ENCODE measurements at places on chromosomes 7 and 10.

DNA sequence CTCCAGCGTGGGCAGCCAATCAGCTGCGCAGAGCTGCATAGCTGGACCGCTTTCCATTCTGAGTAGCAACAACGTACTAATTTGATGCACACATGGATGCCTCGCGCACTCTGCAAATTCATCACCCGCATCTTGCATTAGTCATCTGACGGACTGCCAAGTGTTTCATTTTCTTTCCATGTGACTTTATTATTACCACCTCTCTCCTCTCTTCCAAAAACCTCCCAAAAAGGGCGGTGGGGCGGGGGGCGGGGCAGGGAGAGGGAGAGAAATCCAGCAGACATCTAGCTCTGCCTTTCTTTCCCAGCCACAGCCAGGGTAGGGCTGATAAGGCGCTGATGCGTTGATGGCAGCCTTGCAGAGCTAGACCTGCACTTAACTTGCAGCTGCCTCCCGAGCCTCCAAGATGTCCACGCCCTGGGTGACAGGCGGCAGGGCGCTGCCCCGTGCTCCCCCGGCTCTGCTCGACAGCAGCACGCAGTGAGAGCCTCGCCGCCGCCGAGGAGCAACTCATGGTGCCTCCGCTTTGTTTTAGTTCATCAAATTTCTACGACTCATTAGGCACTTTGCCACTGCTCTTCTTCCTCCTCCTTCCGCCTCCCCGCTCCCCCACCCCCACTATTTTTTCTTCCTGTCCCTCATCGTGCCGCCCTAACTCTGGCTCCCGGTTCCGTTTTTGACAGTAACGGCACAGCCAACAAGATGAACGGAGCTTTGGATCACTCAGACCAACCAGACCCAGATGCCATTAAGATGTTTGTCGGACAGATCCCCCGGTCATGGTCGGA is 147.3 kb downstream of the CELF2 start:
- DNase-seq, result peak; percentile 77

DNA sequence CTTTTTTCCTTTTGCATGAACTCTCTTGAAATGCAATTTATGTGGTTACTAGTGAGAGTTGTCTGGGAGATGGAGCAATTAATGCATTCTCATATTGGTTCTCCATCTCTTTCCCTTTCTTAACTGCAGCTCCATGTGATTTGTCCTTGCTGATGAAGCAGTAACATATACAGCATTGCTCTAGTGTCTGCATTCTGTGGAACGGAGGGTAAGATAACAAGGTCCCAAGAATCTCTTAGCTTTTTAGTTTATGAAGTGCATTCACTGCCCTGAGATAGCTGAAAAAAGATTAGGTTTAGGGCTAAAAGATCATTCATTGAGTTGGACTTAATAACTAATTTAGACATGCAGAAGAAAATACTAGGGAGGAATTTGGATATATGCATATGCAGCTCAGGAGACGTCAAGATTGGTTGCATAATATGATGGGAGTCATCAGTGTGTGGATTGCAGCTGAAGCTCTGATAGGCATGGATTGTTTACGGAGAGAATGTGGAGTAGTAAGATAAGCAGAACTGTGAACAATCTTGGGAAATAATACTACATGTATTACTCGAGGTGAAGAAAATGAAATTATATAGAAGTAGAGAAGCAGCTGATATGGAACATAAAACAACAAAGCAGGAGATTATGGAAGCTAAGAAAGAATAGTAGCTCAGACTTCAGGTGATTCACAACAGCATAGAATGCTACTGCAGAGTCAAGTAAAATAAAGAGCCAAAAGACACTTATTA is 404.7 kb downstream of the ARL4A start:
- no peak for DNase-seq

DNA sequence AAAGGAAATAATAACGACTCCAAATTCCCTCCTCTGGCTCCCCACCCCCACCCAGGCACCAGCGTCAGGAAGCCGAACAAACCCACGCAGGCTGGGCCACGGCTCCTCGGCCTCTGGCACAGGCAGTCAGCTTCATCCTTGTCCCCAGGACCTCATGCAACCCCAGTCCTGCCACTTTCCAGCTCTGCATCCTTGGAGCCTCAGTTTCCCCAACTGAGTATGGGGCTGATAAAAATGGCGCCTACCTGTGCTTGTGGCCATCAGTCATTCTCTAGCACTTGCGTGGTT is 137.1 kb downstream of the RGS10 start:
- no peak for DNase-seq

- DNase-seq, result no peak
Measured at GRCh38 chr7:12607134-12607533, 36.6 kb downstream of the SCIN start.

DNA sequence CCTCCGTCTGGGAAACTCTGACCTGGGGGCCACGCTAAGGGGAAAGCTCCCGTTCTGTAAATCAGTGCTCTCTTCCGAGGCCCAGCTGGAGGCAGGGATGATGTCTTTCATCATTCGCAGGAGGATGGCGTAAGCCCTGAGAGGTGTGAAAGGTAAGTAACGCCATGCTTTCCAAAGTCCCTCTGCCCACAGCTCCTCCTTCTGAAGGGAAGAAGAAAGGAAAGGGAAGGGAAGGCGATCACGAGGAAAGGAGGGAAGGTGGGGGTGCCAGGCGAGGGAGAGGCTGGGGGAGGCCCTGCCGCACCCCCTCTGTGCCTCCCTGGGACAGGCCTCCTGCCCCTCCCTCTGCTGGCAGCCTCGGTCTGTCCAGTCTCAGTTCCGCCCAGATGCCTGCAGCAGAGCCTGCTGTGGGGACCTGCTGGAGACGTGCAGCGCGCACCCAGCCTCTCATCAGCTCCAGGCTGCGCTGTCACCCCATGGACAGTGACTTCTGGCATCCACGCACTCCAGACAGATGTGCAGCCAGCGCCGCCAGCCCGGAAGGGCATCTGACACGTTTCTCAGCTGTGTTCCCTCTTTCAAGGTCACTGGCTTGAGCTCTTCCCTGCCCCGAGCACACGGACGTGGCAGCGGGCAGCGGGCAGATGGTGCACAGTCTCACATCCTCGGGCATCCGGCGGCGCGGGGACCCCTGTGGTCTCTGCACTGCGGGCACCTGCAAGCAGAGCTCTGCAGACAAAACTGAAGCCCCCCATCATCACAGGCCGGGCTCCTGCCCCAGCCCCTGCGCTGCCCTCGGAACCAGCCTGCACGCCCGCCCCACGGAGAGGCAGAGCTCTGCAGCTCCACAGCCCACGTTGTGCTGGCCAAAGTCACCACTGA is 60.6 kb downstream of the INSIG1 start:
- no peak for DNase-seq

GRCh38 chr10:123518765-123519164 is 147.4 kb upstream of the GPR26 start:
- no peak for DNase-seq

DNA sequence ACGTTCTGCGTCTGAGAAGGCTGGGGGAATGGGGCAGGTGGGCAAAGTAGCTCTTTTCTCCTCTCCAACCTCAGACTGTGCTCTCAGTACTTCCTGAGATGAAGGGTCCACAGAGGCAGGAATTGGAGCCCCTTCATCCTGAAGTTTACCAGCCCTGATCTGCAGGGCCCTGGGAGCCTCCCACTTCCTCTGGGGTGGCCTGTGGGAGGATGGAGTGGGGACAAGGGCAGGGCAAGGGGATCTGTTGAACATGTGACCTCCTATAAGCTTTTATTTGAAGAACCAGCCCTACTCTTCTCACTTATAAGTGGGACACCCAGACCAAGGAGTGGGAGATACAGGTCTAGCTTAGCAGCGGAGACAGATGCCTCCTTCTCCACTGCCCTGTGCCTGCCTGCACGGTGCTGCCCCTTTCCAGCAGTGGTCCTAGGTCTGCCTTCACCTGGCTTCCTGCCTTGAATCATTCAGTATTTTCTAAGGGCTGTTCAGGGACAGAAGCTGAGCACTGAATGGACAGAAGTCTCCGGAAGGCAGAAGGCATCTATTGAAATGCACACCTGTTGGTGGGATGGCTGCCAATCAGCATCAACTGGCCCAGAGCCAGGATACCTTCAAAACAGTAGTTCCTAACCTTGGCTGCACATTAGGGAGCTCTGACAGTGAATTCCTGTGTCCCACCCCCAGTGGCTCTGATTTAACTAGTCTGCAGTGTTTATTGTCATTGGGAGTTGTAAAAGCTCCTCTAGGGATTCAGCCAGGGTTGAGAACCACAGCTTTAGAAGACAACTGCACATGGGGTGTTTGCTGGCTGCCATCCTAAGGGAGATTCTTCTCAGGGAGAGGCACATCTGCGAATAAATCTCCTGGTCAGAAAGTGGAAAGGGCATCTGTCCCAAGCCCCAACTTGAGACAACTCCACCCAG is 2.7 kb upstream of the ARHGAP22 start:
- DNase-seq, result no peak

- DNase-seq, result peak; percentile 79
Measured at GRCh38 chr7:50449881-50450589, at the start of gene FIGNL1. TSS of gene FIGNL1 (minus strand) at chr7:50450350. CDS start at chr7:50447287, 3,063 bp downstream.

GRCh38 chr7:75579899-75580298 is 87.8 kb downstream of the SPDYE5 start:
- DNase-seq, result no peak

DNA sequence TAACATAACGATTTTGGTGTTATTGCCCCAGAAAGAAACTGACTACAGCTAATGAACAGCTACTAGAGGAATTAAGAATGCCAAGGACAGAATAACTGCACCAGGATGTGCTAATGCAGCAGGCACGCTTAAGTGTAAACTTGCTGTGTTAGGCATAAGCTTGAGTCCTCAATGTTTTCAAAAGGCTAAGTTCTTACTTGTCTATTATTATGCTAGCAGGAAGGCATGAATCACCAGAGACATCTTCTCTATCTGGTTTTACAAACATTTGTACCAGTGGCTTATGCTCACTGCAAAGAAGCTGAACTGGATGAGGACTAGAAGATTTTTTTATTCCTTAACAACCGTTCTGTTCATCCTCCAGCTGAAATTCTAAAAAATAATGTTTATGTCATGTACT is 1035.3 kb downstream of the NRG3 start:
- DNase-seq, result no peak

DNA sequence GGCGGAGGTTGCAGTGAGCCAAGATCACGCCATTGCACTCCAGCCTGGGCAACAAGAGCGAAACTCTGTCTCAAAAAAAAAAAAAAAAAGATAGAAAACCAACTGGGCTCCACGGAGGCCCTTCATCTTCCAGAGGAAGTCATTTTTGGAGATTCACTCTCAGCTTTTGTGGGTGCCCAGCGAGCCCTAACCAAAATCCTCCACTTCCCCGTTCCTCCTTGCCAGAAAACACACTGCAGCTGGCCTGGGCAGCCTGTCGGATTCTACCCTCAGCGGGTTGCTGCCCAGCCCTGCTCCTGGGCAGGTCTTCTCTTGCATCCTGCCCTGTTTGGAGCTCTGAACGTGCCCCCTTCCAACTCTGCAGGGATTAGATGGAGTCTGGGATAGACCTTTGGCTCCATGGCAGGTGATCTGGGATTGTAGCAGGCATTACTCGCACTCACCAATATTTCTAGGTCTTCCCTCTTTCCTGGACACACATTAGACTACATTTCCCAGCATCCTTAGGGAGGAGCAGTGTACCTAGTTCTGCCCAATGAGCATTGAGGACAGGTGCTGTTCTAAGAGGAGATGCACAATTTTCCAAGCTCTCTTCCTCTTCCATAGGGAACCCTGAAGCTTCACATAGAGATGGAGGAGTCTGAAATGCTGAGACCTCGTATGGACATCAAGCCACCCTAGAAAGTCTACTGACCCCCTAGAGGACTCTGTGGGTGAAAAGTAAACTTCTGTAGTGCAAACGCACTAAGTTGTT is 4.6 kb downstream of the GRID2IP start:
- DNase-seq, result no peak

- no peak for DNase-seq
Measured at GRCh38 chr10:92278996-92279696, 11.7 kb downstream of the CPEB3 start.
